ENCODE measurements at places on chromosomes 4 and X. TPM values are rescaled to one million over a fixed set of nuclear protein-coding genes. Genes with fewer than 3 reads are reported as not detected.

TEX13C gene
- not detected for total RNA-seq

GRCh38 chr4:99149426-99150019, 5.4 kb upstream of the ADH4 start:
- no peak overlapping the region for H3K27ac ChIP-seq
- H3K27me3 ChIP-seq: no peaks in the 10 kb centered on the region
- H3K36me3 ChIP-seq: no peaks in the 10 kb centered on the region

SYTL5 gene
- 12.8 TPM for total RNA-seq

SPANXA2 gene
- not detected for total RNA-seq

RAB41 gene
- total RNA-seq: not detected
